ENCODE measurements at places on chromosomes 7 and 10. TPM values are rescaled to one million over a fixed set of nuclear protein-coding genes. Genes with fewer than 3 reads are reported as not detected.

GTPBP10 gene
- 15.0 TPM for total RNA-seq

DRGX gene
- not detected for total RNA-seq

SDK1 gene
- total RNA-seq: not detected

CHAT gene
- not detected for total RNA-seq

SPDYE8 gene
- not detected for total RNA-seq

LIPJ gene
- total RNA-seq: not detected

CLCN1 gene
- total RNA-seq: not detected

IFIT2 gene
- 7.0 TPM for total RNA-seq

CALD1 gene
- 674 TPM for total RNA-seq

CLDN15 gene
- 5.0 TPM for total RNA-seq

TBC1D12 gene
- total RNA-seq: 12.9 TPM

PIP gene
- not detected for total RNA-seq

FFAR4 gene
- not detected for total RNA-seq

IL2RA gene
- total RNA-seq: not detected

PIK3CG gene
- not detected for total RNA-seq

C7orf33 gene
- not detected for total RNA-seq

WEE2 gene
- not detected for total RNA-seq

RELN gene
- 0.97 TPM for total RNA-seq

C10orf67 gene
- total RNA-seq: 0.25 TPM

MYL10 gene
- total RNA-seq: not detected

SEMA3E gene
- 1.6 TPM for total RNA-seq

CDHR1 gene
- not detected for total RNA-seq

OR2A1 gene
- total RNA-seq: 0.13 TPM

MYO1G gene
- total RNA-seq: not detected

TAS2R3 gene
- total RNA-seq: not detected

TMED4 gene
- total RNA-seq: 201 TPM

NSUN6 gene
- 4.1 TPM for total RNA-seq

PLA2G12B gene
- not detected for total RNA-seq

ZNF37A gene
- 10.7 TPM for total RNA-seq

ARMC3 gene
- total RNA-seq: not detected

CASD1 gene
- 12.3 TPM for total RNA-seq

CD36 gene
- total RNA-seq: 1.3 TPM

NAT16 gene
- total RNA-seq: not detected
